ENCODE measurements at places on chromosomes 11 and 22.

DNA sequence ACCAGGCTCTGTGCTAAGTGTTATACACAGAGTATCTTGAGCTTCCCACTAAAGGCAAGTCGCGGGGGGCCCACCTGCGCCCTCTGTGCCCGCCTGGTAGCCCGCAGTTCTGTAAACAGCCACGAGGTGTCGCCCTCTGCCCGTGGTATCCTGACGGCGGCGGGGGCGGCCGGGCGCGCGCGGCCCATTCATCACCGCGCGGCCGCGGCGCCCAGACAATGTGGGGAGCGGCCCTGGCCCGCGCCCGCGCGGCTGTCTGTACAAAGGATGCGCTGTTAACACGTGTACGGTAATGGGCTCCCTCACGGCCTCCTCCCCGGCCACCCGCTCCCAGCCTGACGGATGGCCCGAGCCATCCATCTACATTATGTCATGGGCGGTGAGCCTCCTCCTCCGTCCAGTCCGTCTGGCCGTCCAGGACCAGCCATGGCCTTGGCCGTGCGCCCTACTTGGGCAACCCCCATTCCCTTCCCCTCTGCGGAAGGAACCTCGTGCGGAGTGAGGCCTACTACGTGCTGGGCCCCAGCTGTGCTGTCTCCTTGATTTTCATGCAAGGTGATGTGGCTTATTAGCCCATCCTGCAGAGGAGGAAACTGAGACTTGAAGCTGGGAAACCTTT, 99.4 kb downstream of the MIAT start:
- peak; percentile 62 for DNase-seq

GRCh38 chr22:41598891-41599635, 9.4 kb upstream of the PMM1 start:
- no peak for DNase-seq

- DNase-seq = peak; percentile 76
Observed at GRCh38 chr11:66328302-66329144, 7.7 kb downstream of the RIN1 start.

GRCh38 chr22:19576460-19577421, 52.5 kb upstream of the CLDN5 start:
- DNase-seq = no peak

- peak; percentile 7 for DNase-seq
Observed at GRCh38 chr11:64253481-64253880, 2.2 kb downstream of the PLCB3 start.

GRCh38 chr11:95544095-95544856, 245.3 kb downstream of the FAM76B start:
- DNase-seq = no peak

DNA sequence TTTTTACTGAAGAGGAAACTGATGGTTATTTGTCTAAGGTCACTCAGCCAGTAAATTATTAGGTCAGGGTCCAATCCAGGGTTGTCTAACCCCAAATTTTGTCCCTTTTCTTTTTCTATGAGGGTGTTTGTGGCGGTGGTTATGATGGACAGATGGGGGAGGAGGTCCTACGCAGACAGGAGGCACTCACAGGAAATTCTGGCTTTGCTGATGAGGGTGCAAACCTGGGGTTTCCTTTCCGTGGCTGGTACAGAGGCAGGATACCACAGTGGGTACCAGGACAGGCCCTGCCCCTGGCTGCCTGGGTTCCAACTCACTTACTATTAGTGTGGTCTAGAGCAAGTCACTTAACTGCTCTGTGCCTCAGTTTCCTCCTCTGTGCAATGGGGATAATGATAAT, 91.0 kb downstream of the RRM1 start:
- no peak for DNase-seq

- DNase-seq = no peak
Observed at GRCh38 chr11:90168571-90168970, 34.1 kb downstream of the NAALAD2 start.

GRCh38 chr11:120929090-120929489, 94.8 kb upstream of the TBCEL start:
- DNase-seq = no peak

GRCh38 chr11:124202951-124203350, 19.8 kb downstream of the OR10D3 start:
- no peak for DNase-seq

GRCh38 chr11:67436459-67437081, 912 bp downstream of the PTPRCAP start:
- DNase-seq = no peak

DNA sequence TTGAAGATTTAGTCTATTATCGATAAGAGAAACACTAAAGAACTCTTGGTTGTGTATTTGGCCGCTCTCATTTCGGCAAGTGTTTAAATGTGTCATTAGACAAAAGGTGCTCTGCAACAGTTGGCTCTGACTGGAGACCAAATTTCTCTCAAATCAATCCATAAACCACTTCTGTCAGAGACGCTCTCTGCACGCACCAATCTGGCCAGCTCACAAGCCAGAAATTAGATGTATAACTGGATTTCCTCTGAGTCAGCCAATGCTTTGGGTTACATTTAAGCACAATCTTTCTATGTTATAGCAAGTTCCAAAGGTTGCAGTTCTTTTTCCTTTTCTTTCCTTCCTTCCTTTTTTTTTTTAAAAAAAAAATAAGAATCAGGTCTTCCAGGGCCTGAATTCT, 17.6 kb upstream of the PARVA start:
- no peak for DNase-seq

DNA sequence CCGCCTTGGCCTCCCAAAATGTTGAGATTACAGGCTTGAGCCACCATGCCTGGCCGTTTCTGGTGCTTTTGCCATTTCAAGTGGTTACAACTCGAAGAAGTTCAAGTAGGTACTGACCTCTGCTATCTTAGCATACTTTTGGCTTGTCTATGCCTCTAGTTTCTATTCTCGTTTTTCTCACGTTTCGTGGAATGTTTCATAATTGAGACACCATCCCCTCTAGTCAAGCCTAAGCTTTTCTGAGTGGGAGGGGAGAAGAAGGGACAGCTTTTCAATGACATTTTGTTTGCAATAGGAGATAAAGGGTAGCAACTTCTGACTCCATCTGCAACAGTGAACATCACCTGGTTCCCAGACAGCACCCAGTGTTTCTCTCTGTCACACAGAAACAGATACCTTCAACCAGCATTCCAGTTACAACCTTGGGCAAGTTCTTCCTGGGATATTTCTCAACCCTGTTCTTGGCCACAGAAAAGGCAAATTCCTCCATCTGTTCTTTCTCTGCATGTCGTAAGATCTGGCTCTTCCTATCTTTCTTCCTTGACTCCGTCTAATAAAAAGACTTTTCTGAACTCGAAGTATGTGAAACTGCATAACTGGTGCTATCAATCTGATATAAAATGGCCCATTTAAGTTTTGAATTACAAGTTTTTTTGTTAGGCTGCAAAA, 25.5 kb downstream of the DDI1 start:
- no peak for DNase-seq

GRCh38 chr11:71962428-71963038, 33.7 kb downstream of the RNF121 start:
- DNase-seq = no peak

DNA sequence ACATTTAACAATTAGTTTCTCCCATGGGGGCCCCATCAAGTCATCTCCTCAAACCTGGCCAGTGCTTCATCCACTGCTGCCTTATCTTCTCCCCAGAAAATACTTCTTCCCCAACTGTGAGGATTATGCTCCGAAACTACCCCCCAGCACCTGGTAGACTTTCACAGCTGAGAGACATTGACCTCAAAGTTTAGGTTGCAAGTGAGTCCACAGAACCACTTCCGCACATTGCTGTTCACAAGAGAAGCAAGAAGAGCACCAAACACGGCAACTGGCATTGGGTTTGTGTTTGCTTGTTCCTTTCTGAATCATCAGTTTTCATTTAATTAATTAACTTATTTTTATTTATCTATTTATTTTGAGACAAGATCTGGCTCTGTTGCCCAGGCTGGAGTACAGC, 6.1 kb downstream of the MCHR1 start:
- no peak for DNase-seq

- DNase-seq = no peak
Observed at GRCh38 chr11:105219670-105220069, 80.1 kb upstream of the CARD18 start.

DNA sequence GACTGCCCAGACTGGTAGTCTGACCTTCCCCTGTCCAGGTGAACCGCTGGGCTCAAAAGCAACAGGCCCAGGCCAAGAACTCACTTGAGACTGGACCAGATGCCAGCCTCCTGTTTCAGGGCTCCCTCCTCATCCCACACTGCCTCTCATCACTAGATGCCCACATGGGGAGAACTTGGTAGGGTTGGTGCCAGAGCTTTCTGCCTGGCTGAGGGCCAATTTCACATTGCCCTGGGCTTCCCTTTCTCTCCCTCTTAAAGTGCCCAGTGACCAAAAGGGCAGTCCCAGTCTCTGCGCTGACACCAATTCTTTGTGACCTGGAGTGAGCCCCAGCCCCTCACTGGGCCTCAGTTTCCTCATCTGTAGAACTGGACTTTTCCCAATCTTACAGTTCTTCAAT, 41.7 kb downstream of the C11orf58 start:
- DNase-seq = no peak

DNA sequence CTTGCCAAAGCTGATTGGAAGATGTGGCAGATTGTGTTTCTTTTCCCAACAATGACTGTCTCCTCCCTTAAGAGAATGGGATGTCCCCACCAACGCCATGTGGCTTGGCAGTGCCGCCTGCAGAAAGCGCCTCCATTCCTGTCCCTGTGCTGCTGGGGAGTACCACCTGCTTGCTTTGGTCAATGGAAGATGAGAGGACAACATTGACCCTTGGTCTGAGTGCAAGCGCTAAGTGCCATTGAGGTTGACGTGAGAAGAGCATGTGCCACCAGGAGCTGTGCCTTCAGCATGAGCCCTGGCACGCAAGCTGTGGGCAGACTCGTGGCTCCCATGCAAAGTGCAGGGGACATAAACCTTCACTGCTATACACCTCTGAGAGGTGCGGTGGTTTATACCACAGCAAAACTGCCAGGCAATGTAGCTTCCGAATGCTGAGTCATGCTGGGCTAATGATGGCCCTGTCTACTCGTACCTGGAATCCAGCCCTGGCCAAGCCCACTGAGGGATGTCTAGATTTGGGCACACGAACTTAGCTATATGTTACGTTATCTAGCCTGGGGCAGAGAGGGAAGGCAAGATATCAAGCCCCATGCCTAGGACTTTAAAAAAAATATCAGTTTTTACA, 41.9 kb downstream of the MYEOV start:
- no peak for DNase-seq

DNA sequence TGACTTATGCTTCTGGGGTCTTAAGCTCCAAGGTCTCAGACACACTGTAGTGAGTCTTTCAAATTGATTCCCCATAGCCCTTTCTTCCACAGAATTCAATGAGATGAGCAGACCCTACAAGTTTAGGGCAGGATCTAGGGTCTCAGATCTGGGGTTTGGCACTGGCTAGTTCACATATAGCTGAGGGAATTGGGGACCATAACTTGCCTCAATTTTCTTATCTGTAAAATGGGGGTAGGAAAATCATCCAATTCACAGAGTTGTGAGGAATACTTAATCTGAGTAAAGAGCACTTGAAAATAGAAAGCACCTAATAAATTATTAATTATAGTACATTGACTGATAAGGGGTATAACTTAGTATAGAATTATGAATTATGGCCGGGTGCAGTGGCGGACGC, 5.9 kb upstream of the CCDC117 start:
- no peak for DNase-seq

GRCh38 chr22:32404021-32404420, 8.0 kb downstream of the RTCB start:
- DNase-seq = no peak

Measured in amygdala (tissue), 56 donors.